ENCODE measurements at places on chromosomes 1 and 21.

- DNase-seq: no peak
Measured at GRCh38 chr1:161840363-161840762, 74.2 kb downstream of the ATF6 start.

DNA sequence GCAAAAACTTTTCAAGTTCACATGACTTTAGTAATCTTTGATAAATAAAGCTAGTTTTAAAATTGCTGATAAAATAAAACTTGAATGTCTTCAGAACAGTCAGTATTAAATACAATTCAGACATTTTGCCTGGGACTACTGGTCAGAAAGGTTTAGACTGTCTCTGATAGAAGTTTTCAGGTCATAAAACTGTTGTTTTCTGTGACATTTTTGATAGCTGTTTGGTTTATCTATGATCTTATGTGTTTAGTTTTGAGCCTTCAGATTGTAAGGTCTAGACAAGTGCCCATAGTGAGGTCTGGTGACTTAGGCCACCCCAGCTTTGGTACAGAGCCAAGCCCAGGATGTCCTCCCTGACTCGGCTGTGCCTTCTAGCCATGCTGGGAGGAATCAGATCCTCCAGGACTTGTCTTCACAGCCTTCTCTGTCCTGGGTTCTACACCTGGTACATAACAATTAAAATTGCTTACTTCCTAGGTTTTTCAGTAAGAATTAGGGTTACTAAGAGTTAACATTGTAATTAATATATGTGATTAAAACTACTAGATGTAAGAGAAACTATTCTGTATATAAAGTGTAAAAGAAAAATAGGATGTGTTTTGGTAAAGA, 15.1 kb upstream of the DNAH14 start:
- no peak for DNase-seq

DNA sequence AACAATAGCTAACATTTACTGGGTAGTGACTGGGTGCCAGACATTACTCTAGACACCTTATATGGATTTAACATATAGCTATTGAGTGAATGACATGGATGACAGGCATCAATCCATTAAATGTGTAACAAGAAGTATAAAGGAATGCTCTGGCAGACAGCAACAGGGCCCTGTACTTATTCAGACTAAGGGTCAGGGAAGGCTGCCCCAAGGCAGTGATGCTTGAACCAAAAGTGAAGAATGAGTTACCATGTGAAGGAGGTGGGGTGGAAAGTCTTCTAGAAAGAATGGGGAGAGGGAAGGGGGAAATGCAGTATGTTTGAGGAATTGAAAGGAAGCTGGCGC, 8.3 kb upstream of the PTPRF start:
- DNase-seq: no peak

DNA sequence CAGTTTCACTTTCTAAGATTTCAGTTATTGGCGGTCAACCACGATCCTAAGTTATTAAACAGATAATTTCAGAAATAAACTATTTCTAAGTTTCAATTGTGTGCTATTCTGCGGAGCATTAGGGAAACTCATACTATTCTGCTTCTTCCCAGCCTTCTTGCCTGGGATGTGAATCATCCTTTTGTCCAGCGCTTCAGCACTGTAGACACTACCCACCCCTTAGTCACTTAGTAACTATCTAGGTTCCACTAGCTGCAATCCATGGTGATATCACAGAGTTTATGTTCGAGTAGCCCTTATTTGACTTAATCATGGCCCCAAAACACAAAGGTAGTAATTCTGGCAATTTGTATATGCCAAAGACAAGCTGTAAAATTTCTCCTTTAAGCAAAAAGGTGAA, 279.9 kb upstream of the ADAMTS5 start:
- no peak for DNase-seq

DNA sequence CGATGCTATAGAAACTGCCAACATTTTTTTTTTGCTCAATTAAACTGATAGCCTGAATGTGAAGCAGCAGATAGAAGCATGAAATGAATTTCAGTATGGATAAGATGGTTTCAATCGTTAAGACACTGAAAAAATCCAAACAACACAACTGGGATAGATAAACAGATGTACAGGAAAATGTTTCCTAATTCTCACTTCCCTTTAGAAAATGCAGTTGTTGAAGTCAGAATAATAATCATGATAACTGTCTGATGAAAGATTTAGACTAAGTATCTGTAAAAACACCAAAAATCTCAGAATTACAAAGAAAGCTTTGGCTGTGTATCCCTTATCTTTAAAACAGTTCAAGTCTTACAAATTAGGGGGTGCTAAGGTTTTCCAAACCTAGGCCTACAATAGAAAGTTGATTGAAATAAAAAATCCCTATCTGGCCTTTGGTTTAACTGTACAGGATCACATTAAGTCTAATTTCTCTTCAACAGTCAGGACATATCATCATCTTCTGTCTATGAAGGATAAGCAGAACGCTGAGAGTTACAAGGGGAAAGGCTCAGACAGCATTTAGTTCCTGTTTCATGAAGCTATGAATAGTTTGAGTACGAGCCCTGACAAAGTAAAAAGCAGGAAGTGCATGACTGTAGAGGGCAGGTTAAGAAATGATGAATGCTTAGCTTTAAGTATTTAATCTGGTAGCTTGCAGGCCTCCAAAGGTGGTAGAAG, 203.2 kb downstream of the APP start:
- DNase-seq: no peak

DNA sequence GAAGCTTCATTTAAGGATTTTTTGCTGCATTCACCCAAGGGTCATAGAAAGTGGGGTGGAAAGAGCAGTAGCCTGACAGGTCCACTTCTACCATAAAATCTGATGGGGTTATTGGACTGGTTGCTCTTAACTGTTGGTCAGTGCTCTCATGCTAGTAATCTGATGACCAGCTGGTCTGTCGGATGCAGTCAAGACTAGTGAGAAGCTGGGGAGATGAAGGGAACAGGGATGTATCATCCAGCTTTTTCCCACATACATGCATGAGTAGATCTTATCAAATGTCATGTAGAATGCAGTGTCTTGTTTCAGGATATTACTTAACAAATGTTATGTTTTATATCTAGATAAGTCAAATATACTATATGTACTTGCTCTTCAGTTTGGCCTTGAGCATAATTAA, 11.1 kb downstream of the ATP1B1 start:
- DNase-seq: no peak

- no peak for DNase-seq
Measured at GRCh38 chr1:162003830-162004215, 19.8 kb downstream of the OLFML2B start.

DNA sequence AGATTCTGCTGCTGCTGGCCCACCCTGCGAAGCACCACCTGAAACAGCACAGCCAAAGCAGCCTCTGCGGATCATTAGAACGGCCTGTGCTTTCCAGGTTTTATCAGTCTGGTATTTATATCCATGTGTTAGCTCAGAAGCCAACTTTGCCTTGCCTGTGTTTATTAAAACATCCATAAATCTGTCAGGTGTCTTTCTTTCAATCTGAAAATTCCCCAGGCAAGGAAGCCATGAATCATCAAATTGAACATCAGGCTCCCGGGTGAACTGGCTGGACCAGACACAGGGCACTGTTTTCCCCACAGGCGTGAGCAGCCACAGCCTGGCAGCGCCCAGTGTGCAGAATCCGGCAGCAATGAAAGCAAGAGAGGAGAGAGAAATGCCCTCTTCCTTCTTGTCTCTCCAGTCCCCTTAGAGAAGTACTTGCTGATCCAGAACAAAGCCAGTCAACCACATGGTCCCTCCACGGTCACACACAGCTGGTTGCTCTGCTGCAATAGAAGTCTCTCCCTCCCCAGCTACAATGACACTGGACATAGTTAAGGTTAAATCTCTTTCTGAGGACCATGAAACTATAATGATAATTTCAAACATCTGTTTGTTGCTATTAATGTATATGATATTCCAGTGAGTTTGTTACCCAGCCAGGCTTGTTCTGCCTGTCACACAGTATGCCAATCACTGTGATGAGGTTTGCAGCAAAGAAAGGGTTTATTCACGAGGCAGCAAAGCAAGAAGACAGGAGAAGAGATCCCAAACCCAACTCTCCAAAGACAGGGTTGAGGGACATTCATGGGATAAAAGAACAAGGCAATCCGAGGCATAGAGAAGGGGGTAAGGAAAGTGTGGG, 212.1 kb upstream of the FMN2 start:
- DNase-seq: no peak

GRCh38 chr1:7755448-7755847, 15.6 kb upstream of the VAMP3 start:
- no peak for DNase-seq

DNA sequence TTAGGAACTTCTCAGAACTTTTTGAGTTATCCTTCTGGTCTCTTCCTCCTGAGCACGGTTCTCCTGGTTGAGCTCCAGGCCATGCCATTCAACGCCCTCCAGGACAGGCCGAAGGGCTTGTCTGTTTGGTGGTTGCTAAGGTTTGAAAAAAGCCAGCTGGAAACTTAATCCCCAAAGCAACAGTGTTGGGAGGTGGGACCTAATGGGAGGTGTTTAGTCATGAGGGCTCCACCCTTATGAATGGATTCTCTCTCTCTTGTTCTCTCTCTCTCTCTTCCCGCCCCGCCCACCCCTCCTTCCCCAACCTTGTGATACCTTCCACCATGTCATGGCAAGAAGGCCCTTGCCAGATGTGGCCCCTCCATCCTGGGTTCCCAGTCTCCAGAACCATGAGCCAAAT, 829 bp downstream of the KCNE1 start:
- no peak for DNase-seq

- DNase-seq: no peak
Measured at GRCh38 chr1:235051521-235051920, 77.1 kb downstream of the TOMM20 start.

DNA sequence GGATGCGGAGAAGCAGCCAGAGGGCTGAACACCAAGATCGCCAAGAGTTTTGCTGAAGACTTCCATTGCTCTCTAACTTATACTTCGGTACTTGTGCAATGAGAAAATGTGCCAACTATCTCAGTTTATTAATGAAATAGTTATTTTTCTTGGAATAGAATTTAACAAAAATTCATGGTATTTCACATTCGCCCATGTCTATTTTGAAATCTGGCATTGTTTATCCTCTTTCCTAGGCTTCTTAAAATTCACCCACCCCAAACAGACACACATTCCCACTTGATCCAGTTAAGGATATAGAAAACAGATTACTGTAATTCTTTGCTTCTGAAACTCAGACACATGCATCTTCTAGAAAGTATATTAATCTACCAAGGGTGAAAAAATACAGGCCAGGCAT, 56.3 kb upstream of the ADAMTS5 start:
- no peak for DNase-seq

DNA sequence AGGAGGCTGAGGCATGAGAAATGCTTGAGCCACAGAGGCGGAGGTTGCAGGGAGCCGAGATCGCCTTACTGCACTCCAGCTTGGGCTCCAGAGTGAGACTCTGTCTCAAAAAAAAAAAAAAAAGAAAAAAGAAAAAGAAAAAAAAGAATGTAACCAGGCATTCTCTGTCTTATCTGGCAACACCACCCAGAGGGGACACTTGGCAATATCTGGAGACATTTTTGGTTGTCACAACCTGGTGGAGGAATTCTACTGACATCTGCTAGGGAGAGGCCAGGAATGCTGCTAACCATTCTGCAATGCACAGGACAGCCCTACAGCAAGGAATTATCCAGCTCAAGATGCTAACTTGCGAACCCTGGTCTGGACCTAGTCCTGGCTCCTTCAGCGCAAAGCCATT, 2.3 kb upstream of the CNR2 start:
- no peak for DNase-seq

DNA sequence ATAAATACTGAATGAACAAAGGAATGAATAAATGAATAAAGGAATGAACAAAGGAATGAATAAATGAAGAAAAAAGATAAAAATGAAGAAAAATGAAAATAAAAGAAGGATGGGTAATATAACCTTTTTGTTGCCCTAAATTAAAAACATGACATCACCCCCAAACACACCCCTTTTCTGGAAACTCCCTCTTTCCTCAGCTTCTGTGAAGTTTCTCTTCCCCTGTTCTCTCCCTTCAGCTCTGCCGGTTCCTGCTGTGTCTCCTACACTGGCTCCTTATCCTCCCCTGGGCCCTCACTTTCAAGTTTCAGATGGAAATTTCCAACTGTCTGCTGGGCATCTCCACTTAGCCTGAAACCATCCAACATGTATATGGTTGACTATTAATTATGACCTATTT, 37.9 kb downstream of the RAB3B start:
- DNase-seq: no peak

- peak; percentile 41 for DNase-seq
Measured at GRCh38 chr1:226736908-226737818, 1.9 kb downstream of the ITPKB start.

GRCh38 chr1:81551946-81552345, 248.8 kb upstream of the ADGRL2 start:
- no peak for DNase-seq

- DNase-seq: no peak
Measured at GRCh38 chr1:88892357-88892877, 1.1 kb upstream of the GTF2B start.

DNA sequence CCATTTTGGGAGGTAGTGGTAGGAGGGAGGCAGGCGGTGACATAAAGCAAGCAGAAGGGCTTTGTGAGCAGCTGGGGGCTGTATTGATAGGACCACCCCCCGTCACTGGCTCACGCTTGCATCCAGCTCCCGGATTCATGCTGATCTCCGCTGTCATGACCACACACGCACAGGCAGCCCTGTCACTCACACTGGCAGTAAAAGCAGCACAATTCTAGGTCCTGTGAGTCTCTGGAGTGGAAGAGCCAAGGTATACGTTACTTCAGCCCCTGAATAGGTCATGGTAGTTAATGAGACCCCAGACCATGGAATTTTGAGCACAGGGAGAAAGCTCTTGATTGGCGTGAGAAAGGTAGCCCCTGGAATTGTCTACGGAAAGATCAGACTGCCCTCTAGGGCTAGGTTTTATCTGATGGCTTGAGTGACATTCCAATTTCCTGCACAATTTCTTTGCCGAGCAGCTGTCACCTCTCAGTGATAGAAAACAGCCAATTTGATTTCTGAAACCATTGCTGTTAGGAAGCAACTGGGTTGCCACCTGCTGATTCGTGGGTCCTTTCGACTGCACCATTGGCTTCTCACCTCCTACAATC, 5.4 kb downstream of the OR2B11 start:
- DNase-seq: no peak

- no peak for DNase-seq
Measured at GRCh38 chr1:6861075-6861724, 75.9 kb downstream of the CAMTA1 start.

DNA sequence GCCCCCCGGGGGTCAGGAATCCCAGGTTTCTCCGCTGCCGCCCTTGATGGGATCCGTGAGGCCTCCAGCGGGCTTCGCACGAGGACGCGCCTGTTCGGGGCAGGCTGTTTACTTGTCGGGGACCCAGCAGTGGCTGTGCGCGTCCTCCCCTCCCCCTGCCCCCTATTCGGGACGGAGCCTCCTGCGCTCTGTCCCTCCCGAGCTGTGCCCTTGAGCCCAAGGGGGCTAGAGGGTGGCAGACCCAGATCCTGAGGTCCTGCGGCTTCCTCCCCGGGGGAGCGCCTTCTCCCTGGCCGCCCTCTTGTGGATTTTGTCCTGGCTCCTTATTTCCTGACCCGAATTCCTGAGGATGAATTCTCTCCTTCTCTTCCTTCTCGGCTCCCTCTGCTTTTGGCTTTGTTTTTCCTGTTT, 38.4 kb downstream of the PIK3CD start:
- no peak for DNase-seq

All from T-helper 22 cell (primary cell).